ENCODE measurements at places on chromosomes 12 and 14. TPM values are rescaled to one million over a fixed set of nuclear protein-coding genes. Genes with fewer than 3 reads are reported as not detected.

GRCh38 chr14:98470663-98471062 is 801.3 kb downstream of the BCL11B start:
- no peak overlapping the region for H3K4me3 ChIP-seq
- H3K27me3 ChIP-seq, result no peaks in the 10 kb centered on the region
- H3K36me3 ChIP-seq, result no peaks in the 10 kb centered on the region
- no peaks in the 10 kb centered on the region for H3K4me1 ChIP-seq
- H3K27ac ChIP-seq, result no peak overlapping the region
- no peak for DNase-seq

GRCh38 chr14:92941531-92941930 is 18.6 kb downstream of the CHGA start:
- no peak overlapping the region for H3K27ac ChIP-seq
- no peak for DNase-seq
- no peak overlapping the region for H3K4me3 ChIP-seq
- peaks cover 8% of the 10 kb centered on the region for H3K4me1 ChIP-seq

GRCh38 chr12:58296863-58297262 is 355.5 kb downstream of the ATP23 start:
- peaks cover 8% of the 10 kb centered on the region for H3K4me1 ChIP-seq
- DNase-seq, result no peak
- no peaks in the 10 kb centered on the region for H3K27me3 ChIP-seq

GRCh38 chr14:55710506-55711041 is 130.6 kb downstream of the KTN1 start:
- peaks cover 13% of the 10 kb centered on the region for H3K4me1 ChIP-seq
- H3K36me3 ChIP-seq, result no peaks in the 10 kb centered on the region
- no peak for DNase-seq
- H3K27me3 ChIP-seq, result no peaks in the 10 kb centered on the region
- H3K4me3 ChIP-seq, result no peak overlapping the region

DNA sequence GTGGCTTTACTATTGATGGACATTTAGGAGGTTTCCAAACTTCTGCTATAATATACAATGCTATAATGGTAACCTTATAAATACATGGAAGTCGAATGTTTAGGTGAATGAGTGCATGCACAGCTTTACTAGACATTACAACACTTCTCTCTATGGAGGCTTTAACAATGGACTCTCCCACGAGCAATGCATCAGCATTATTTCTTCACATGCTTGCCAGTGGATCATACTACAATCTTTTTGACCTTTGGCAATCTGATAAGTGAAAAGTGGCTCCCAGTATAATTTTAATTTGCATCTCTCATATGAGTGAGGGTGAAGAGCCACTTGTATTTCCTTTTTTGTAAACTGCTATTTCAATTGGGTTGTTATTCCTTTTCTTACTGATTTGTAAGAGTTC is 18.2 kb downstream of the RDH12 start:
- no peaks in the 10 kb centered on the region for H3K36me3 ChIP-seq
- H3K27me3 ChIP-seq, result no peaks in the 10 kb centered on the region
- DNase-seq, result no peak
- no peak overlapping the region for H3K4me3 ChIP-seq
- H3K27ac ChIP-seq, result no peak overlapping the region

The NEUROD4 gene
- total RNA-seq, result not detected

The CLEC1B gene
- not detected for total RNA-seq

GRCh38 chr12:7832059-7832696 is 40.5 kb downstream of the SLC2A14 start:
- H3K4me1 ChIP-seq, result no peaks in the 10 kb centered on the region
- no peak overlapping the region for H3K4me3 ChIP-seq
- H3K27me3 ChIP-seq, result no peaks in the 10 kb centered on the region
- H3K27ac ChIP-seq, result no peak overlapping the region
